Left ventricle myocardium inferior (tissue), 1 donor: ENCODE measurements at places on chromosomes 13 and 19. TPM values are rescaled to one million over a fixed set of nuclear protein-coding genes. Genes with fewer than 3 reads are reported as not detected.

Gene FBXO27
- total RNA-seq, result 20.9 TPM

- peaks cover 82% of the 10 kb centered on the region for H3K27me3 ChIP-seq
- no peaks in the 10 kb centered on the region for H3K36me3 ChIP-seq
- no peaks in the 10 kb centered on the region for H3K4me1 ChIP-seq
- no peak for DNase-seq
- no peak overlapping the region for H3K4me3 ChIP-seq
- no peak overlapping the region for H3K27ac ChIP-seq
Measured at GRCh38 chr19:44512326-44513298, 12.3 kb upstream of the ZNF180 start.

Gene DACH1
- 3.4 TPM for total RNA-seq

Gene KCNRG
- not detected for total RNA-seq

GRCh38 chr19:21147540-21147939 lies 5.7 kb downstream of the ZNF431 start:
- no peak overlapping the region for H3K27ac ChIP-seq
- no peaks in the 10 kb centered on the region for H3K27me3 ChIP-seq
- peaks cover 24% of the 10 kb centered on the region for H3K4me1 ChIP-seq
- H3K36me3 ChIP-seq, result peaks cover 83% of the 10 kb centered on the region
- no peak overlapping the region for H3K4me3 ChIP-seq

GRCh38 chr19:9178901-9179300 lies at the start of gene OR7D2:
TSS of gene OR7D2 (plus strand) at chr19:9178979. CDS start at chr19:9185782, 6,803 bp downstream.
- DNase-seq, result no peak
- H3K27me3 ChIP-seq, result no peaks in the 10 kb centered on the region
- H3K4me3 ChIP-seq, result no peak within 1 kb of the TSS

- H3K4me1 ChIP-seq, result peaks cover 39% of the 10 kb centered on the region
- H3K27me3 ChIP-seq, result no peaks in the 10 kb centered on the region
- no peak for DNase-seq
Measured at GRCh38 chr13:20991741-20992520, 69.5 kb downstream of the LATS2 start.

Gene GFY
- total RNA-seq, result 0.14 TPM

DNA sequence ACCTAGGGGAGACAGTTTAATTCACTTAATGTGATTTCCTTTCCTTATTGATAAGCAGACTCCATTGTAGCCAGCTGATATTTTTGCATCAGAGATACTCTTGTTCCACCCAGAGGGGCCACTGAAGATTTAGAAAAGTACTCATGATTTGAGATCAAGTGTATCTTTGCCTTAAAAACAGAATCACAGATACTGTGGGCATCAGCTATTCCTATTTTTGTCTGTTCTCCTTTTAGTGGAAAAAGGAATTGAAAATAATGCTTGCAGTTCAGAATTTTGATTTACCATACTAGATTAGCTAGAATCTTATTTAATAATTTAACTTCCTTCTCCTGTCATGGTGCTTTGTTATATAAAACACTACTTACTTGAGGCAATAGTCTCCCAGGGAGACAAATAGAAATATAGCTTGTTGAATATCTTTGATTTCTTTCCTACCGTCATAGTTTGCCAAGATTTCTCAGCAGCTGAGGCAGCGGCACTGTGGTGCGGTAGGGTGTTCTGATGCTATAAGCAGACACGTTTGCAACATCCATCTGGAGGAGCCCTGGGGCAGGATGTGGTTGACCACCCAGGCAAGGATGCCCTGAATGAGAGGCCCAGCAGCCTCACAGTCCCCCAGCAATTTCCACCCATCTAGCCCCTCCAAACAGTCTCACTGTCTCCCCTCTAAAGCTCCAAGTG lies 47.0 kb upstream of the RAP2A start:
- peaks cover 41% of the 10 kb centered on the region for H3K4me1 ChIP-seq
- peak overlapping the region; percentile 31 for H3K27ac ChIP-seq
- H3K4me3 ChIP-seq, result no peak overlapping the region

- H3K36me3 ChIP-seq, result no peaks in the 10 kb centered on the region
- peak overlapping the region; percentile 83 for H3K4me3 ChIP-seq
- peaks cover 18% of the 10 kb centered on the region for H3K4me1 ChIP-seq
- no peaks in the 10 kb centered on the region for H3K27me3 ChIP-seq
- H3K27ac ChIP-seq, result peak overlapping the region; percentile 89
Measured at GRCh38 chr13:52599848-52600603, 42.2 kb upstream of the HNRNPA1L2 start.

Gene CYSLTR2
- total RNA-seq, result 7.6 TPM

Gene CGB8
- total RNA-seq, result not detected

DNA sequence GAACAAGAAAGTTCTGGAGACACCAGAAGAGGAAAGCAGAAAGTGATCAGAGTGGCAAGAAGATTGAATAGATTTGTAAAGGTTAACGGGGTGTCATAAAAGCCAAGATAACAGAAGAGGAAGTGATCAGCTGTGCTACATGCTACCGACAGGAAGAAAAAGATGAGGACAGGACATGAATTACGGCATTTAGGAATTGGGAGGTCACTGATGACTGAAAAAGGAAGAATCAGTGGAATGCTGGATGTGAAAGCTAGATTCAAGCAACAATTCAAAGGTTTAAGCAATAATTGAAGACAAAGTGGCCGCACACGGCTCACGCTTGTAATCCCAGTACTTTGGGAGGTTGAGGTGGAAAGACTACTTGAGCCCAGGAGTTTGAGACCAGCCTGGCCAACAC lies 15.1 kb downstream of the ZNF160 start:
- peaks cover 77% of the 10 kb centered on the region for H3K36me3 ChIP-seq
- peaks cover 31% of the 10 kb centered on the region for H3K4me1 ChIP-seq
- DNase-seq, result no peak
- peak overlapping the region; percentile 86 for H3K27ac ChIP-seq
- no peaks in the 10 kb centered on the region for H3K27me3 ChIP-seq

Gene DEDD2
- 15.8 TPM for total RNA-seq

DNA sequence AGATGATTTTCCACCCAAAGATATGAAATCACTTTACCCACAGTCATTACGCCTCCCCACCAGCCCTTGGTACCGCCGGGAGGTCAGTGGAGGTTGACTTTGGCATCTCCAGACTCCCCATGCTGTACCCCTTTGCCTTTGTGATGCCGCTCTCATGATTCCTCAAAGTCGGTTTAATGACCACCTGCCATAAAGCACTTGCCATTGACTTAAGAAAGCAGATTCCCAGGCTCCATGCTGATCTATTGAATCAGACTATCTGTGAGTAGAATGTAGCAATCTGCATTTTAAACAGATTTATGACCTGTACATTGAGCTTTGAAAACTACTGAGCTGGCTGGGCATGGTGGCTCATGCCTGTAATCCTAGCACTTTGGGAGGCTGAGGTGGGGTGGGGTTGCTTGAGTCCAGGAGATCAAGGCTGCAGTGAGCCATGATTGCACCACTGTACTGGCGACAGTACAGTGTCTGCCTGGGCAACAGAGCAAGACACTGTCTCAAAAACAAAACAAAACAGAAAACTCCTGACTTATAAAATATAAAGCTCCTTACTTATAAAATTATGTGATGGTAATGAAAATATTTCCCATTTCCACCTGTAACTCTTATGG lies 235.2 kb downstream of the KLF5 start:
- DNase-seq, result no peak
- H3K36me3 ChIP-seq, result no peaks in the 10 kb centered on the region
- H3K27ac ChIP-seq, result no peak overlapping the region

DNA sequence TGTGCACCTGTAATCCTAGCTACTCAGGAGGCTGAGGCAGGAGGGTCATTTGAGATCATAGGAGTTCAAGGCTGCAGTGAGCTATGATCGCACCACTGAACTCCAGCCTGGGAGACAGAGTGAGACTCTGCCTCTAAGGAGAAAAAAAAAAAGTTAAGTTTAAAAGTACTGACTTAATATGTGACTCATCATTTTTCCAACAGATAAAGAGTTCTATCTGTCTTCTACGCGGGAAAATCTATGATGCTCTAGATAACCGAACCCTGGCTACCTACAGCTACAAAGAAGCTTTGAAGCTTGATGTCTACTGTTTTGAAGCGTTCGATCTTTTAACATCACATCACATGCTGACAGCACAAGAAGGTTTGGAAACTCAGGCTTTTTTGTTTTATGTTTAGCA lies 7.2 kb downstream of the CDC16 start:
- no peak overlapping the region for H3K27ac ChIP-seq
- H3K4me1 ChIP-seq, result peaks cover 3% of the 10 kb centered on the region
- DNase-seq, result no peak
- H3K36me3 ChIP-seq, result peaks cover 99% of the 10 kb centered on the region

GRCh38 chr13:59472134-59472533 lies 691.6 kb downstream of the DIAPH3 start:
- no peak for DNase-seq
- H3K4me1 ChIP-seq, result peaks cover 16% of the 10 kb centered on the region
- no peak overlapping the region for H3K4me3 ChIP-seq
- H3K27ac ChIP-seq, result no peak overlapping the region

- H3K4me1 ChIP-seq, result peaks cover 12% of the 10 kb centered on the region
- H3K4me3 ChIP-seq, result peak overlapping the region; percentile 37
- DNase-seq, result no peak
- no peaks in the 10 kb centered on the region for H3K27me3 ChIP-seq
- peaks cover 8% of the 10 kb centered on the region for H3K36me3 ChIP-seq
Measured at GRCh38 chr13:20495087-20496023, 30.3 kb downstream of the CRYL1 start.

GRCh38 chr19:39014037-39014436 lies 18.3 kb downstream of the FBXO27 start:
- no peak overlapping the region for H3K27ac ChIP-seq
- H3K4me3 ChIP-seq, result no peak overlapping the region
- DNase-seq, result no peak
- no peaks in the 10 kb centered on the region for H3K27me3 ChIP-seq
- no peaks in the 10 kb centered on the region for H3K4me1 ChIP-seq

Gene SELENOV
- total RNA-seq, result not detected

GRCh38 chr13:74115133-74115532 lies 19.1 kb downstream of the KLF12 start:
- no peak for DNase-seq
- H3K4me1 ChIP-seq, result peaks cover 23% of the 10 kb centered on the region
- no peaks in the 10 kb centered on the region for H3K27me3 ChIP-seq
- no peak overlapping the region for H3K27ac ChIP-seq
- no peak overlapping the region for H3K4me3 ChIP-seq

DNA sequence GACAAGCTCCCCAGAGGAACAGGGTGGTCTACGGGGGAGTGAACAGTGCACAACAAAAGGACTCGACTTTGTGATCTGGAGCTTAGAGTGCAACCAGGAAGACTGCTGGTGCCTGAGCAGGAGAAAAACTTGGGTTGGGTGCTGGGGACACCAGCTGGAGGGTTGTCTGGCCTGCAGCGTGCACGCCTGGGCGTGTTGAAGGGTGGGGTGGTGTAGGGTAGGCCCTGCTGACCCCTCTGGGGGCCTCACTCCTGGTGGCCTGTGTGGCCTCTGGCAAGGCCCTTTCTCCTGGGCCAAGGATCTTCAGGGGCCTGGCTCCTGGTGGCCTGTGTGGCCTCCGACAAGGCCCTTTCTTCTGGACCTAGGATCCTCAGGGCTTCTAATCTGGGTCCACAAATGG lies 4.7 kb upstream of the RSPH6A start:
- H3K27ac ChIP-seq, result no peak overlapping the region
- peaks cover 8% of the 10 kb centered on the region for H3K27me3 ChIP-seq
- H3K36me3 ChIP-seq, result peaks cover 44% of the 10 kb centered on the region
- DNase-seq, result no peak
